ENCODE measurements at places on chromosomes 11 and 22.

GRCh38 chr11:8065031-8065430 is 16.0 kb upstream of the TUB start:
- no peak for DNase-seq

DNA sequence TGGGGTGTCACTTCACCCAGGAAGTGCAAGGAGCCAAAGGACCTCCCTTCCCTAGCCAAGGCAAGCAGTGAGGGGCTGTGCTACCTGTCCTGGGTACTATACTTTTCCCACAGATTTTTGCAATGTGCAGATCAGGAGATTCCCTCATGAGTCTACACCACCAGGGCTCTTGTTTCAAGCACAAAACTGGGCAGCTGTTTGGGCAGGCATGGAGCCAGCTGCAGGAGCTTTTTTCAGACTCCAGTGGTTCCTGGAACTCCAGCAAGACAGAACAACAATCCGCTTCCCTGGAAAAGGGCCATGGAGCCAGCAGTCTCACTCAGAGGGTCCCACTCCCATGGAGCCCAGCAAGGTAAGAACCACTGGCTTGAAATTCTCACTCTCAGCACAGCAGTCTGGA is 1649.6 kb downstream of the LRRC4C start:
- no peak for DNase-seq

DNA sequence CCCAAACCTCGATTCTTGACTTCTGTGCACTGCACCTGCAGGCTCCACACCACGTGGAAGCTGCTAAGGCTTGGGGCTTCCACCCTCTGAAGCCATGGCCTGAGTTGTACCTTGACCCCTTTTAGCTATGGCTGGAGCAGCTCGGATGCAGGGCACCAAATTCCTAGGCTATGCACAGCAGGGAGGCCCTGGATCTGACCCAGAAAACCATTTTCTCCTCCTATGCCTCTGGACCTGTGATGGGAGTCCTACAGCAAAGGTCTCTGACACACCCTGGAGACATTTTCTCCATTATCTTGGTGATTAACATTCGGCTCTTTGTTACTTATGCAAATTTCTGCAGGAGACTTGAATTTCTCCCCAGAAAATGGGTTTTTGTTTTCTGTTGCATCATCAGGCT is 309.2 kb upstream of the DDI1 start:
- no peak for DNase-seq

DNA sequence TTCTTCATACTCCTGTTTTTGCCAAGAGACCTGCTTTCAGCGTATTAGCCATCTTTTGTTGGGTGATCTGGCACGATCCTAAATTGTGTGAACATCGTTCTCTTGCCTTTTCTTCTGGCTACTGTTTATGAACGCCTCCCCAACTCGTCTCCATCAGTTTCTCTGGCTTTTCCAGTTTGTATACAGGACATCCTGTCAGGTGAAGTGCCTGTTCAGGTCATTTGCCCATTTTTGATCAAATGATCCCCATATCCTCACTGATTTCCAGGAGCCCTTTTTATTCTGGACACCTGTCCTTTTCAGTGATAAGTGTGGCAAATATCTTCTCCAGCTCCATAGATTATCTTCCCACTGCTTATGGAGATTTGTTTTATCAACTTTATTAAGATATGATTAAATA is 22.5 kb upstream of the SYT8 start:
- no peak for DNase-seq
